Activated CD8-positive, alpha-beta T cell treated with anti-CD3 and anti-CD28 coated beads for 36 hours (primary cell): ENCODE measurements at places on chromosomes 3 and 15. TPM values are rescaled to one million over a fixed set of nuclear protein-coding genes. Genes with fewer than 3 reads are reported as not detected.

The APBA2 gene
- total RNA-seq = 32.0 TPM

- peak within 1 kb of the TSS; percentile 81 for H3K4me3 ChIP-seq
- H3K27ac ChIP-seq = peak within 1 kb of the TSS; percentile 94
- H3K27me3 ChIP-seq = no peaks in the 10 kb centered on the region
- peaks cover 29% of the 10 kb centered on the region for H3K36me3 ChIP-seq
- peaks cover 61% of the 10 kb centered on the region for H3K4me1 ChIP-seq
Measured at GRCh38 chr3:67654099-67654843, at the start of gene SUCLG2. Gene SUCLG2 (minus strand): TSS chr3:67654612. CDS start chr3:67654586, 26 bp downstream.

The SMCO1 gene
- total RNA-seq = not detected

The LRRC49 gene
- total RNA-seq = not detected

DNA sequence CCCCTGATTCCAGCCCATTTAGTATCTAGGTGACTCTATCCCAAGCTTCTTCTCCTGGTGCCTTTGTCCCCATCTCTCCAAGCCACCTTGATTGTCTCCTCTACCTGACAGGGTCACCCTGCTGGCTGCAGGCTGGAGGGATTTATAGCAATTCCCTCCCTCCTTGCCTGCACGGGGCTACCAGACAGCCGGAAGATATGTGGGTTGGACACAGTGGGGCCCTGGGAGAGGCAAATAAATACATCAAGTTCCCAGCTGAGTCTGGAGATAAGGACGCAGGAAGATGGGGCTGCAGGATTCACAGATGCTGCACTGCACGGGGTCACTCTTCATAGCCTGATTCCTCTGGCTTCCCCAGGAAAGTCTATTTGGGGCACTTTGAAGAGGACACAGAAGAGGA lies 9.3 kb upstream of the ISLR2 start:
- H3K4me1 ChIP-seq = no peaks in the 10 kb centered on the region
- peaks cover 9% of the 10 kb centered on the region for H3K27me3 ChIP-seq
- H3K4me3 ChIP-seq = no peak overlapping the region
- no peak overlapping the region for H3K27ac ChIP-seq
- DNase-seq = no peak
